Stimulated activated CD8-positive, alpha-beta memory T cell treated with anti-CD3 and anti-CD28 coated beads, Interleukin-2, amount 100 ng/mL, for 1 hour (primary cell): ENCODE measurements at places on chromosomes 2 and 18.

DNA sequence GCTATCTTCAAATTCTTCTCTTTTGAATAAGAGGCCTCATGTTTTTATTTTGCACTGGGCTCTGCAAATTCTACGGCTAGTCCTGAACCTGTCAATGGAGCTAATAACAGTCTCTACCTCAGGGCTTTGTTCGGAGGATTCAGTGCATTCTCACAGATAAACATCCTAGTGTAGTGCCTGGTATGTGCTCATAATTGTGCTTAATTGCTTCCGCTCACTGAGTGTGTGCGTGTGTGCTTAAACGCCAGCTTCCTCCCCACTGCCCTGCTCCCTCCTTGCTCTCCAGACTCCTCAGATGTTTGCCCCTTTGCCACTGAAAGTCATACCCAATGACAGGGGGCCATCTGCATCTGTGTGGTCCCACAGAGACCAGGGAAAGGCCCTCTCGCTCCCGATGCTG lies 6.7 kb downstream of the GYPC start:
- no peak for DNase-seq

DNA sequence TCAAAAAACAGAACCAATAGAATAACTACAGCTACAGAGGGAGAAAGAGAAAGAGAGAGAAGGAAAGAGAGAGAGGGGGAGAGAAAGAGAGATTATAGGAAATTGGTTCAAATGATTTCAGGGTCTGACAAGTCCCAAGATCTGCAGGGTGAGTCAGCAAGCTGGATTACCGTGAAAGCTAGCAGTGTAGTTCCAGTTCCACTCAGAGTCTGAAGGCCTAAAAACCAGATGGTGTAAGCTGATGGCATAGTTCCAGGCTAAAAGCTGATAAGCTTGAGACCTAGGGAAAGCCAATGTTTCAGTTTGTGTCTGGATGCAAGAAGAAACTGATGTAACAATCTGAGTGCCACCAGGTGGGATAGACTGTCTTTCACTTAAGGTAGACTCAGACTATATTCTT lies 397.7 kb downstream of the TRIB2 start:
- DNase-seq, result no peak

- DNase-seq, result no peak
Measured at GRCh38 chr18:48711651-48712486, 173.0 kb downstream of the CTIF start.

DNA sequence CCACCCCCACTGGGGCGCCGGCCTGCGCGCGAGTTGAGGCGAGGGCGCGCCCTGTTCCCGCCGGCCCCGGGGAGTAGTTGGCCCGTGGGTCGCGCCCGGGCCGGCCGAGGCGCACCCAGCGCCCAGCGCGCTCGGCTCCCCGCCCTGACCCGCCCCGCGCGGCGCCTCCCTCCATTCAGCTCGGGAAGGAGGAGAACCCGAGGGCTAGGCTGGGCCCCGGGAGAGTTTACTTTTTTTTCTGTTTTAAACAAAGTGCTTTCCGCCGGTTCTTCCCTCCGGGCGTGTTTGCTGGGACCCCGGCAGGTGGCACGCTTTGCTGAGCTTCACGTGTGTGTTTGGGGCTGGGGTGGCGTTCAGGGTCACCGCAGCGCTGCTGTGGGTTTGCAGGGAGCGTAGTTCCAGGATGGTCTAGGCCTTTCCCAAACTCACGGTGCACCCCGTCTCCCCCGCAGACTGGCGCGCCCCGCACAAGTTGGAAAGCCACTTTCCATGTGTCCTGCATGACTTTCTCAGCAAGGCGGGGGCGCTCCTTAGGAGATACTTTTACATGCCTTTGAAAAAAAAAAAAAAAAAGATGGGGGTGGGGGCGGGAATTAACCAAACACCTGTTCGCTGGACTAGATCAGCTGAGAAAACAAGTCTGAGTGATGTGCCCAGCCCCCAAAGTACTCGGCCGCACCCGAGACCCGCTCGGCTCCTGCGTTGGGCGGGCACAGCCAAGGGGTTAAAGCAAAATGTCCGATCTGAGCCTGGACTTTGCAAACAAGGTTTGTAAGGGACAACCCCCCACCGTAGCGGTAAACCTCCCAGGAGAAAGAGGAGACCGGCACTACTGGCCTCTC lies 825 bp downstream of the ITGA6 start:
- DNase-seq, result no peak

DNA sequence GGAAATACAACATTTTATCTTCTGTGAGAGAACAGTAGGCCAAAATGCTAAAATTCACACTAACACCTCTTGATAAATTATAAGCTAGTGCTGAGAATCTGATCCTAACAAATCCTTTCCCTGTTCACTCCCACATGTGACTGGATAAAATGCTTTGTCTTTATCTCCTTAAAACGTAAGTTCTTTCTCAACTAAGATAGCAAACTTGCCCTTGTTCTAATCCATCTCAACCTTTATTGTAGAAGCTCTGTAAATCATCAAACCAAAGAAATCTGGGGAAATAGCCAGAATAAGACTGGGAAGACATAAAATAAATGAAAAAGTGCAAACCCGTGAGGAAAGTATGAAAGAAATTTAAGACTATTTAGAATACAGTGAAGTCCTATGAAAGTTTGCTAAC lies 1058.4 kb upstream of the ACVR2A start:
- DNase-seq, result no peak

GRCh38 chr2:224586127-224586695 lies 1.0 kb upstream of the CUL3 start:
- DNase-seq, result no peak

- DNase-seq, result no peak
Measured at GRCh38 chr2:120624061-120624737, 111.5 kb upstream of the GLI2 start.

- DNase-seq, result no peak
Measured at GRCh38 chr18:8229040-8229439, 380.2 kb upstream of the RAB12 start.

- DNase-seq, result no peak
Measured at GRCh38 chr2:26299471-26300101, 46.4 kb upstream of the SELENOI start.
